ENCODE measurements at places on chromosomes 11 and 22.

DNA sequence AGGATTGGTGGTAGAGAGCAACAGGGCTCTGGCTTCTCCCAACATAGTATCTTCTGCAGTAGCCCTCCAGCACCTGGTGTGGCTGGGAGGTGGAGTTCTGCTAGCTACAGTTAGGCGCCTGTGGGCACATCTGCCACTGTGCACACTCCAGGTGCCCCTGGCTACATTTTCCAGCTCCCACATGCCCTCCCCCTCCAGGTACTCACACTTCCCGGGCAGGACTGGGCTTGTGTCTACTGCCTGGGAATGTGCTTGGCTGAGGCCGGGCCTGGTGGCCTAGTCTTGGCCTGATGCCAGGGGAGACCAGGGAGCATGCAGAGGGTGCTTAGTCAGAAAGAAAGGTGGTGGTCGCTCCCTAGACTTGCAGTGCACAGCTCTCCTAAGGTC is 15.8 kb downstream of the PHLDB1 start:
- DNase-seq = peak; percentile 28

DNA sequence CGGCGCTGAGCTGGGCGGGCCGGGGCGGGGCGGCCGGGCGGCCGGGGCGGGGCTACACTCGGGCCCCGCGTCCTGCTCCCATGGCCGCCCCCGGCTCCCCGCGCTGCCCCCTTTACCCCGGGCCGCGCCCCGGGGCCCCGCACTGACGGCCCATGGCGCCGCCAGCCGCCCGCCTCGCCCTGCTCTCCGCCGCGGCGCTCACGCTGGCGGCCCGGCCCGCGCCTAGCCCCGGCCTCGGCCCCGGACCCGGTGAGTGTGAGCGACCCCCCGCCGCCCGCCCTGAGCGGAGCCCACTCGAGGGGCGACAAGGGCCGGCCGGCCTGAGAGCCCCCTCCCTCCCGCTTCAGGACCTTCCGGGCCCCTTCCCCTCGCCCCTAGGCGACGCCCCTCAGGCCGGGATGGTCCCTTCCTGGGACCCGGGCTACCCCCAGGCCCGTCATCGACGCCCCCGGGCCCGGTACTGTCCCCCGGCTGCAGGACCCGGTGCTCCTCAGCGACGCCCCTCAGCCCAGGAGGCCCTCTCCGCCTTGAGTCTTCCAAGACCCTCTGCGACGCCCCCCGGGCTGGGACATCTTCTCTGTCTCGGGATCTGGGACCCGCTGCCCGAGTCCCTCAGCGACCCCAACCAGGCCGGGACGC is at the start of gene KREMEN1:
Gene KREMEN1, plus strand, starts transcription at position 57 of the 639 bp plus-strand sequence. Its CDS starts 96 bp downstream, at position 153.
- DNase-seq = no peak

DNA sequence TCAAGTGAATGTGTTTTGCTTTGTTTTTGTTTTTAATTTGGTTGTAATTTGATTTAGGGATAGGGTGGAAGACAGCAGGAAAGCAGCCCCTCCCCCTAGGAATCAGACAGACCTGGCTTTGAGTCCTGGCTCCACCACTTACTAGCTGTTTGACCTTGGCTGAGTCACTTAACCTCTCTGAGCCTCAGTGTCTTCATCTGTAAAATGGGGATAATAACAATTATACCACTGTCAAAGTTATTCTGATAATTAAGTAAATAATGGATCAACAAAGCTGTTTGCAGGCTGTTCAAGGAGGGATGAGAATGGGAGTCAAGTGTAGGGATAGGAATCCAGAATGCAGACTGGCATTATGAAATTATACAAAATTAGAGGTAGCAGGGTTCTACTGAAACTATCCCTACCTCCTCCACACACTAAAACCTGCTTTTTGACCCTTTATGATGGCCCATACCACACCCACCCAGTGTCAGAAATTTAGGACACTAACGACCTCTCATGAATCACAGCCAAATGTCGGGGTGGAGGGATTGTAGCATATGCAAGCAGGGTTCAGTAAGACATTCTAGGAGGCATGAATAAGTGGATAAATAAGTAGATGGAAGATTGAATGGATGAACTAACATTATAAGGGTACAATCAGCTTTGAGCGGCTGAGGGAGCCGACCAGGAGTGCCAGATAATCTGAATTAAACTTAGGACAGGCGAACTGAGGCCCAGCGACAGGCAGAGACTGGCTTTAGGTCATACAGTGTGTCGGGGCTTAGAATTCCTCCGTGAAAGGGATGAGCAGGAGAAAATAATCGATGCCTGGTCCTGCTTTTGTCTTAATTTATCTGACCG is 974 bp downstream of the ANAPC15 start:
- no peak for DNase-seq

GRCh38 chr11:15837901-15838489 is 518.4 kb downstream of the SOX6 start:
- DNase-seq = no peak

- DNase-seq = no peak
Observed at GRCh38 chr22:44585559-44586350, 87.7 kb upstream of the RTL6 start.

DNA sequence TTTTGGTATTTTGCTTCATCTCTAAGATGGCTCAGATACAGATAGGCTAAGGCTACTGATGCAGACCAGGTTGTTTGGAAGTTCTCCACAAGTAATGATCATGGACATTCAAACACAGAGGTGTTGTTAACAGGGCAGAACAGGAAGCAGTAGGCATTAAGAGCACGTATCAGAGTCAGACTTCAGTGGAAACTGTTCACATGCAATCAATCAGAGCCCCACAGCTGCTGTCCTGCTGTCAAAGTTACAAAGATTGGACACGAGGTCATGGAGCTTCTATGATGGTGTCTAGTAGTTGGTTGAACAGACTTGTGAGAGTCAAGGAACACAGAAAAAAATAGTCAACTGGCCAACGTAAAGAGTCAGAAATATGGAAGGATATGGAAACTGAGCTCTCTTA is 19.8 kb downstream of the OR10D3 start:
- DNase-seq = no peak
